ENCODE measurements at places on chromosomes 2 and 18.

GRCh38 chr2:39243469-39244123, at the start of gene CDKL4:
Gene CDKL4, minus strand, starts transcription at chr2:39243970.
- no peak for DNase-seq

DNA sequence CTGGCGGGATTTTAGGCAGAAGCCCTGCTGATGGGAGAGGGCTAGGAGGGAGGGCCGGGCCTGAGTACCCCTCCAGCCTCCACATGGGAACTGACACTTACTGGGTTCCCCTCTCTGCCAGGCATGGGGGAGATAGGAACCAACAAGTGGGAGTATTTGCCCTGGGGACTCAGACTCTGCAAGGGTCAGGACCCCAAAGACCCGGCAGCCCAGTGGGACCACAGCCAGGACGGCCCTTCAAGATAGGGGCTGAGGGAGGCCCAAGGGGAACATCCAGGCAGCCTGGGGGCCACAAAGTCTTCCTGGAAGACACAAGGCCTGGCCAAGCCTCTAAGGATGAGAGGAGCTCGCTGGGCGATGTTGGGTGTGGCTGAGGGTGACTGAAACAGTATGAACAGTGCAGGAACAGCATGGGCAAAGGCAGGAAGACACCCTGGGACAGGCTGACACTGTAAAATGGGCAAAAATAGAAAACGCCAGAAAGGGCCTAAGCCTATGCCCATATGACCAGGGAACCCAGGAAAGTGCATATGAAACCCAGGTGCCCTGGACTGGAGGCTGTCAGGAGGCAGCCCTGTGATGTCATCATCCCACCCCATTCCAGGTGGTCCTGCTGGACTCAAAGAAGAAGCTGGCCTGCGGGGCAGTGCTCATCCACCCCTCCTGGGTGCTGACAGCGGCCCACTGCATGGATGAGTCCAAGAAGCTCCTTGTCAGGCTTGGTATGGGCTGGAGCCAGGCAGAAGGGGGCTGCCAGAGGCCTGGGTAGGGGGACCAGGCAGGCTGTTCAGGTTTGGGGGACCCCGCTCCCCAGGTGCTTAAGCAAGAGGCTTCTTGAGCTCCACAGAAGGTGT, 8.5 kb downstream of the PROC start:
- DNase-seq, result no peak

- DNase-seq, result no peak
These were observed 649.4 kb upstream of the SLC8A1 start for GRCh38 chr2:41101281-41101680.

DNA sequence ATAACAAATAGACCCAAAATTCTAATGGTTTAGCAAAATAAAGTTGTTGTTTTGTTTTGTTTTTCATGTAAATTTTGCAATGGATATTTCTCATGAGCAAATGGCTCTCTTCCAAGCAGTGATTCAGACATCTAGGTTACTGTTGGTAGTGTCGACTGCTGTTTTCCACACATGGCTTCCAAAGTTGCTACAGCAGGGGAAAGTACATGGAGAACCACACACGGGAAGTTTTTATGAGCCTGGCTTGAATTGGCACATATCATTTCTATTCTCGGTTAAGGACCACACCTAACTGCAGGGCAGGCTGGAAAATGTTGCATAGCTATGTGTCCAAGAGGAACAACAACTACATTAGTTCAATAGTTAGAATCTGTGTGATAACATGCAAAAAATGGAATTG, 262.1 kb downstream of the GALNT13 start:
- DNase-seq, result no peak

DNA sequence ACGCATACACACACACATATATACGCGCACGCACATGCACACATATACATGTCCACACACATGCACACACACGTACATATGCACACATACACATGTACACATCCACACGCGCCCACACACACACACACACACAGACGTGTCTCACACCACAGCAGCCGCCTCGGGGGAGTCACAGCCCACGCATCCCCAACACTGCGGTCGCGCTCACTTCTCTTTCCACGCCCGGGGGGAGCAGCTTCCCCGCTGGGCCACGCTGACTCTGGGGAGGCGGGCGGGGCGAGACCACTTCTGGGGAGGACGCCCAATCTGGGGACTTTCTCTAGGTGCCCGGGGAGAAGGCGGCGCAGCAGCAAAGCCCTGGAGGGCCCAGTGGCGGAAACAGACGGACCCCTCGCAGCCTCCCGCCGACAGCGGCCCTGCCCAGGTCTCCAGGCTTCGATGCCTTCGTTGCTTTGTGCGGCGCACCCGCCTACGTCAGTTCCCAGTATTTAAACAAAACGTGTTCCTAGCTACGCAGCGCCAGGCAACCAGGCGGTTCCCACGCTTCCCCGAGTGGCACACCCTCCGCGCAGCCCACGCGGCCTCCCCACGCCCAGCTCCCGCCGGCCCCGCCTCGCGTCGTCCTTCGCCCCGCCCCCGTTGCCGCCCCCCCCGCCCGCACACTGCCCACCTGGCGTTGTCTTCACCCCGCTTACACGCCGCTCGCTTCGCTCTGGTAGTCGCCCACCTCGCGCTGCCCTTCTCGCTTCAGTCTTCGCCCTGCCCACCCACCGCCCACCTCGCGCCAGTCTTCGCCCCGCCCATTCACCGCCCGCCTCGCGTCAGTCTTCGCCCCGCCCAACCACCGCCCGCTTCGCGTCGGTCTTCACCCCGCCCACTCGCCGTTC, 810 bp upstream of the RBFA start:
- DNase-seq, result no peak

- DNase-seq, result no peak
These were observed 95.7 kb downstream of the RND3 start for GRCh38 chr2:150391779-150392178.

DNA sequence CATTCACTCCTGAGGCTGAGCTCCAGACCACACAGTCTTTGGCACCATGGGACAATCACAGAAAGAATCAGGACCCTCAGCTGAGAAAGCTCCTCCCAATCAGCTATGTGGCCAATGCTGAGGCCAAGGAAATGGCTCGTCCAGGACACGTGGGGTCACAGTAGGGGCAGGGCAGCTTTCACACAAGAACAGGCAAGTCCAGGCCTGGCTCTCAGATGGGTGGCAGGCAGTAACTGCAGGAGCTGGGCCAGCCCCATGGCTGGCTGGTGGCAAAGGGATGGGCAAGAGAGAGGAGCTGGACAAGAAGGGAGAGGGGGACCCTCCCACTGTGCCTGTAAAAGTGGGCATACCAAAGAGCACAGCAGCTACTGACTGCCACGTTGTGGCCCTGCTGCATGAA, 12.2 kb upstream of the EDAR start:
- DNase-seq, result no peak

Data from stimulated activated CD8-positive, alpha-beta memory T cell treated with anti-CD3 and anti-CD28 coated beads, Interleukin-7, amount 100 ng/mL, for 48 hours (primary cell).